Activated CD8-positive, alpha-beta T cell treated with anti-CD3 and anti-CD28 coated beads, Interleukin-2, amount 10 ng/mL, durations not matched to agents 7 days and 5 days (primary cell): ENCODE measurements at places on chromosomes 6 and 20. TPM values are rescaled to one million over a fixed set of nuclear protein-coding genes. Genes with fewer than 3 reads are reported as not detected.

TFAP2C gene
- not detected for total RNA-seq

FBXO5 gene
- total RNA-seq: 73.9 TPM

ZNF334 gene
- 1.1 TPM for total RNA-seq

CGA gene
- not detected for total RNA-seq

LY6G6F gene
- not detected for total RNA-seq

AHI1 gene
- 13.8 TPM for total RNA-seq

VTA1 gene
- total RNA-seq: 47.2 TPM

SNX21 gene
- total RNA-seq: 1.6 TPM

SLC22A2 gene
- not detected for total RNA-seq

PAK5 gene
- not detected for total RNA-seq

SAMD5 gene
- not detected for total RNA-seq

SIRPB2 gene
- not detected for total RNA-seq

SLC25A27 gene
- not detected for total RNA-seq

ANKRD66 gene
- not detected for total RNA-seq

NKX2-4 gene
- not detected for total RNA-seq

BANF2 gene
- not detected for total RNA-seq

HTR1B gene
- total RNA-seq: not detected

REV3L gene
- total RNA-seq: 29.2 TPM

ATAT1 gene
- 10.5 TPM for total RNA-seq

ULBP2 gene
- total RNA-seq: 0.40 TPM

AKAP7 gene
- total RNA-seq: 9.1 TPM

PTPRA gene
- 58.5 TPM for total RNA-seq

EEF1E1 gene
- 42.2 TPM for total RNA-seq

RIMS1 gene
- total RNA-seq: not detected

CCN6 gene
- total RNA-seq: not detected

VSTM2L gene
- total RNA-seq: 0.21 TPM
